ENCODE measurements at places on chromosomes 1 and 21. TPM values are rescaled to one million over a fixed set of nuclear protein-coding genes. Genes with fewer than 3 reads are reported as not detected.

DYNLT5 gene
- total RNA-seq = not detected

RGS8 gene
- total RNA-seq = not detected

FCGR3B gene
- total RNA-seq = not detected

TIE1 gene
- total RNA-seq = 0.28 TPM

IGSF21 gene
- total RNA-seq = not detected

TMEM269 gene
- total RNA-seq = 0.13 TPM

CRABP2 gene
- total RNA-seq = 1,115 TPM

MARK1 gene
- not detected for total RNA-seq

RBBP5 gene
- total RNA-seq = 22.2 TPM

COL24A1 gene
- 0.08 TPM for total RNA-seq

FCRL6 gene
- not detected for total RNA-seq

LCE1D gene
- not detected for total RNA-seq

CRNN gene
- not detected for total RNA-seq

ATP1A4 gene
- not detected for total RNA-seq

CHODL gene
- total RNA-seq = 0.10 TPM
